ENCODE measurements at places on chromosomes 2 and 18.

- DNase-seq, result no peak
Observed at GRCh38 chr18:31649978-31650719, 34.2 kb downstream of the B4GALT6 start.

- DNase-seq, result no peak
Observed at GRCh38 chr18:50277942-50278341, 3.4 kb downstream of the MBD1 start.

DNA sequence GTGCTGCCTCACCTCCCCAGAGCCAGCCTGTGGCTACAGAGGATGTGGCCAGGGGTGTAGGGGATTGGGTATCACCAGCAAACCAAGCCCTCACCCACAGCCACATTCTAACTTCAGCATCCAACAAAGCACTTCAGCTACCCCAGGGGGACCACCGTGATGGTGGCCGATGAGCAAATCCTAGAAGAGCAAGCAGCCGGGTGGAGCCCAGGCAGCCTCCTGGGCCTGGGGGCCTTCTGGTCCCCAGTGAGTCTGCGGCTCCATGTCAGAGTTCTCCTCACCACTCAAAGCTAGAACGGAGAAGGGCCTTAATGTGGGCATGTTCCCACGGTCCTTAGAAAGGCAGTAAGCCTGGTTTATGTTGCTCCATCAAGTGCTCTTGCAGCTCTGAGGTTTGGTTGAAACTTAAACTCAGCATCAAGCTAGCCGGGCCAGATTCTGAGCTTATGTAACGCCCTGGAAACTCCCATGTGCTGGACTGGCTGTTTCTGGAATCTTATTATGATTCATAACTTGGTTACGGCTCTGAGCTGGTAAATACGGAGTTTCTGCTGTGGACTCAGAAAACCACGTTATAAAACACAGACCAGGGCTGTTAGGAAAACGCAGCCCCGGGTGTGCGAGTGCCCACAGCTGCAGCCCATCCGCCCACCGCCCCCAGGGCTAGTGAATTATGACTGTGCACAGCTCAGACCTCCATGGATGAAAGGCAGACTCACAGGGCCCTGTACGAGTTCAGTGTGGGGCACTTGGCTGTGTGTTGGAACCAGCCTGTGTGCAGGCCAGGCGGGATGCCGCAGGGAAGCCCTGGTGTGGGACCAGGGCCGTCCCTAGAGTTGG lies 99.8 kb downstream of the SEPTIN10 start:
- DNase-seq, result no peak

DNA sequence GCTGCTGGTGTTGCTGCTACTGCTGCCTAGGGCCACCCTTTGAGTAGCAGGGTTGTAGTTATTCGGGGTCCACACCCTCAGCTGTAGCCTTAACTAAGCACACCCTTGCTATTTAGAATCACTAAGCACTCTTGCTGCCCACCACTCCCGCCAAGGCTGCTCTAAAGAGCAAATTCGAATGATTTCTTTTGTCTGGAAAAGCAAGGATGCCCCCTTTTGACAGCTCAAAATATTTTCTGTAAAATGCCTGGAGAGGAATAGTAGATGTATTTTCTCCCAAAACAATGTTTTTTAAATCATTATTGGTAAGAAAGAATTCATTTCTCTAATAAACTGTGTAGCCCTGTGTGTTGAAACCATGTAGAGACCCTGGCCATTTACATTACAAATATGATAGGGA lies 80.8 kb upstream of the PAPOLG start:
- DNase-seq, result no peak

DNA sequence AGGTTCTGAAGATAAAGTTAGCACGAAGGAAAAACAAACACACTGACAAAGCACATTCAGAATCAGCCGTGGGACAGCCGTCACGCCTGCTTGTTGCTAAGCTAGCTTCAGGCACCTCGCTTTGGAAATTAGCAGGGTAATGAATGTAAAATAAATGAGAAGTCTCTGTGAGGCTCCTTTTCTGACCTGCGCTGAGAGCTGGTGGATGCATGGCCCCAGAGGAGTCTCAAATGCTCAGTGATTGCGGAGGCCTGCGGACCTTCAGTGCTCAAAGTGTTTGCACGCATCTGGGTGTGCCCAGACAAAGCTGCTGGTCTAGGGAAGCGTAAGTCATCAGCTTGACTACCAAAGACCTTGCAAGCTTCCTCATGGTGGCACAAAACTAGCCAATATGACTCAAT lies 50.6 kb downstream of the CD8B2 start:
- no peak for DNase-seq

- DNase-seq, result no peak
Observed at GRCh38 chr2:41859615-41860514, 188.0 kb upstream of the PKDCC start.

- no peak for DNase-seq
Observed at GRCh38 chr2:126227250-126227649, 428.7 kb upstream of the GYPC start.

GRCh38 chr2:223418604-223419199 lies 183.5 kb downstream of the SCG2 start:
- DNase-seq, result no peak

DNA sequence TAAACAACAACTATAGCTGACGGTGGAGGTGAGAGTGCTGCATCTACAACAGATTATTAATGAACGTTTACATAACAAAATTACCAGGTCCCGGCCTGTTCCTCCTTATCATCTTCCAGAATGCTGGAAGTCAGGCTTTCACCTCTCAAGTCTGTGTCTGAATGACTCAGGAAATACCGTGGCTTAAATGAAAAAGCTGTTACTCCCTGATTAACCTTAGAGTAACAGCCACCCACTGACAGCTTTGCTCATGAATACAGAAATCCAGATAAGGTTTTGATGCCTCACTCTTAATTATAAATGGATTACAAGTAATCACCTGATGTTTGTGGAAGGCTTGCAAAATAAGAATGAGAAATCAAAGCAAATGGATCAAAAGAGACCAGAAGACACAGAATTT lies 885.3 kb upstream of the CELF4 start:
- no peak for DNase-seq

DNA sequence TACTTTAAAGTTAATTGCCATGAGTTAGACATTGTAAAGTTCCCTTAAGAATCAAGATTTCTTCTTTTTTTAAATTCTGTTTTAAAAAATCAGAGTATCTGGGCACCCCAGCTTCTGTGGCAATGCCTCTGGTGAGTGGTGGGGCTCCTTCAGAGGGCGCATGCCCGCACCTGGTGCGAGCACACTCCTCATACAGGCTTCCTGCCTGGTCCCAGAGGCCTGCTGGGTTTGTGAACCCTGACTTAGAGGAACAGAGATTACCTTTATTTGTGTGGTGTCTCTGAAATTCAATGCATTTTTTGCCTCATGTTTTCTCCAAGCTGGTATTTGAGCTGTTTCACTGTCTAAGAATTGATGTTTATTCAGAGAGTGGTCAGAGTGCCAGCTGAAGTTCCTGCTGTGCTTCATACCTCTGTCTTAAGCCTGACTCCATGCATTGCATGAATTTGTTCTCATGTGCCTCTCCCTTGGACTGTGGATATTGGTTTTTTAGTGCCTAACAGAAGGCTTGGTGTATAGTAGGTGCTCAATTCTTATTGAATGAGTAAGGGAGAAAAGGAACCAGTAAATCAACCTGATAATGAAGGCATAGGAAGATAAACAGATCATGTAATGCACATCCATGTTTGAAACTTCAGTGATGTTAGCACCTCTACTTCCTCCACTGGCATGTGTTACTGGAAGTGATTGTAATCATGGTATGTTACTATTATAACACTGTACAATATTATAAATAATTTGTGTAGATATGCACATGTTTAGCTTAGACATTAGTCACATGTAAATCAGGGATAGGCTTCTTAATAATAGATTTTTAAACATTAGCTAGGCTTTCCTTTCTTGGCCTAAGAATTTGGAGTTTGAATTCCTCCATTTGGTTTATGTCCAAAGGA lies 29.0 kb downstream of the PHLPP1 start:
- DNase-seq, result no peak

DNA sequence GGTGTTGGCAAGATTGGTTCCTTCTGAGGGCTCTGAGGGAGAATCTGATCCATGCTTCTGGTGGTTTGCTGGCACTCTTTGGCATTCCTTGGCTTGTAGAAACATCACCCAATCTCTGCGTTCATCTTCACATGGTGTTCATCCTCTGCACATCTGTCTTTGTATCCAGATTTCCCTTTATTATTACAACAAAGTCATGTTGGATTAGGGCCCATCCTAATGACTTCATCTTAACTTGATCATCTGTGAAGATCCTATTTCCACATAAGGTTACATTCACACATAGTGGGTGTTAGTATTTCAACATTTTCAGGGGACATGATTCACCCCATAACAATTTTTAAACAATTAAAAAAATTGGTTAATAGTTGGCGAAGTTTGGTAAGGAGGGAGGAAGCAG lies 177.4 kb upstream of the CWC22 start:
- no peak for DNase-seq

DNA sequence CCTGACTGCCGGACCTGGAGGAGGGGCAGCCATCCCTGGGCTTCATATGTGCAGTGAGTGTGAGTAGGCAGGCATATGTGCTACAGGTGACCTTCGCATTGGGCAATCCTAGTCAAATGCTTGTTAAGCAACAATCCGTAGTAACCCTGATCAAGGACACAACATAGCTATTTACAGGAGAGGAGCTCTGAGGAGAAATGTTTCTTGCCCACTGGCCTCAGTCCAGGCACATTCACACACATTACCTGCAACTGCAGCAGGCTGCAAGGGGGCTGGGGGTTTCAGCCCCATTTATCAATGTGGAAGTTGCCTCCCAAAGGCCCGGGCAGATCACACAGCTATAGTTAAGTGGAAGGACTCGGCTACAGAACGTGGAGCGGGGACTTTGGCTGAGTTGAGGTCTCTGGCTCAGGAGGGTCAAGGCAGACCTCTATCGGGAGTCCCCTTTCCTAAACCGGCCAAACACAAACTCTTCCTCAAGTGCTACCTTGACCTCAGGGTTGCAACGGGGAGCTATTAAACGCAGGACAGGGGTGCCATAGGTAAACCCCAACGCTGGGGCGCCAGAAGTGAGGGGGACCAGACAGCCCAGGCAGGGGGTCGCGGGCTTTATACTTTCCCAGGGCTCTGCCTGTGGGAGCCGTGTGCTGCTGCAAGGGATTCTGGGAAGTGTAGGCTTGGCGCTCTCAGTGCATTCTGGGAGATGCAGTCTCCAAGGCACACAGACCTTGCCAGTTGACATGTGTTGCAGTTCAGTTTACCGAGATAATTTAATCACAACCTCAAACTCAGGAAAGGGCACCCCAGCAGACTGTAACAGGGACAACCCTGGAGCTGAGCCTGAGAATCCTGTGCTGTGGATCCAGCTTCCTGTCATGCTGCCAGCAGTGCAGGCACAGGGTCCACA lies 9.4 kb downstream of the KHK start:
- DNase-seq, result no peak

DNA sequence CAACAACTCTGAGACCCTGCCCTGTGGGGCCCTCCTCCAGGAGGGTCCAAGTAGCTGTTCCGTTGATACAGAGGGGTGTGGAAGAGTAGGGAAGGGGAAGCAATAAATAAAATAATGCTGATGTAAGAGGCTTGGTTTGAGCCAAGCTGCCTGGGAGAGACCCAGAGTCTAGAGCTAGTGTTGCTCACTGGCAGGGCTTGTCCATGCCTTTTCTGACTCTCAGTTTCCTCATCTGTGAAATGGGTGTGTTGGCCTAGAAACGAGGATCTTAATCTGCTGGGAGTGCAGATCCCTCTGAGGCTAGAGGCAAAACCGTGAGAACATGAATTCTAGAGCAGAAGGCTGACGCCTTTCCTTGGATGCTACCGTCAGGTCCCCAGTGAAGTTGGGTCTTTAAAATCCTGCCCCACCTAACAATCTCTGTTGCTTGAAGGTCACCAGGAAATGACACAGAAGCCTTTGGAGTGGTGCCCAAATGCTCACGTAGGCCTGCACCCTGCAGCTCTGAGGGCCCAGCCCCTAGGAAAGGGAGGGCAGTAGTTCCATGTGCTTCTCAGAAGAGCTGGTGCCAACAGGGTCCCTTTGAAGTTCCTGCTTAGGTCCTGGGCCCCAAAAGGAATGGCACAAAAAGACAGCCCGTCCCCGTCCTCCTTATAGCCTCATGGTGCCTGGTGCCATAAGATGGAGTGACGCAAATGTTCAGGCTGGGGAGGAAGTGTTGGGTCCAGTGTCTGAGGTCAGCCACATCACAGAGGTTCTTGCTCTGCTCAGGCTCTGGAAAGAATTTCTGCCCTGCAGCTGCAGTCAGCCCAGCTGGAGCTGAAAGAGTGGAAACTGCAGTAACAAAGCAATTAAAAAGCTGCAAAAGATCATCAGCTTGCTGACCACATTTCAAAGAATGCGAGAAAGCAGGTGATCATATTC lies 73.2 kb upstream of the SMAD2 start:
- no peak for DNase-seq

DNA sequence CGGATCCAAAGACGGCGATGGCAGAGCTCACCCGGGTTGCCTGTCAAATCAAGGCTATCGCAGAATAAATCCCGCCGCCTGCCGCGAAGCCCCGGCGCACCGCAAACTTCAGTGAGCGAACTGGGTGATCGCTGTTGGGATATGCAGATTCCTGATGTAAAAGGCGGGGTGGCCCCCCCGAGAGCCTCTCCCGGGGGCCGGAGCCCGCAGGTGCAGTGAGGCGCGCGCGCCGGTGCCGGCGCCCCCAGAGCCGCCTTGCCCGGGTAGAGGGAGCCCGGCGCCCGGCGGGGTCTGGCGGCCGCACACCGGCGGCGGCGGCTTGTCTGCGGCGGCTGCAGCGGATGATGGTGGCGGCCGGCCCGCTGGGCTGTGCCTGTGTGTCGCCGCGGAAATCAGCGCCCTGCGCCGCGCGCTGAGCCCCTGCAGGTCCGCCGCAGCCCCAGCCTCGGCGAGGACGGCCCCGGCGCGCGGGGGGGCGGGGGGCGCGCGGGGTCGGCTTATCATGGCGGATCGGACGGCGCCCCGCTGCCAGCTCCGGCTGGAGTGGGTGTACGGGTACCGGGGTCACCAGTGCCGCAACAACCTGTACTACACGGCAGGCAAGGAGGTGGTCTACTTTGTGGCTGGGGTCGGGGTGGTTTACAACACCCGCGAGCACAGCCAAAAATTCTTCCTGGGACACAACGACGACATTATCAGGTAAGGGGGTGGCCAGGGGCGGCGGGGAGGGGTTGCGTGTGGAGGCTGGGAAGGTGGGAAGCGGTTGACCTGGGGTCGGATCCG lies 1.3 kb downstream of the EML6 start:
- no peak for DNase-seq

DNA sequence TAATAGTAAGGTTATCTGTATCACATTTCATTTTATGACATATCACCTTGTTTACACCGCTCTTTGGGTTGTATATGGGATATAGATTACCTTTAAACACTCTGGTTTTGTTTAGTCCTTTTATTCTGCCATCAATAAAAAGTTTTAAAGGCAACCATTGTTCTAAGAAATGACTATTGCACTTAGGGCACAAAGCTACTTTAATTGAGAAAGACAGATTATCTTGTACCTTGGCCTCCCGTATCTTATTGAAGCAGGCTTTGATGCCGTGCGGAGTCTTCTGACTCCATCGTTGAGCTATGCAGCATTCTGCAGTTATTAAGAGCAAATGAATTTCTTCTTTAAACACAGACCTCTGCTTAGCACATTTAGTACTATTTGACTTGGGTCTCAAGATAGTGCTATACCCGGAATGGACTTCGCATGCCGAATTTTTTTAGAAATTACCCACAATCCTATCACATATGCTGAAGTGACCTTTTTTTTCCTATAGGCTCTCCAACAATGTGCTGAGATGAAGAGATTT lies 16.7 kb downstream of the PKDCC start:
- DNase-seq, result no peak
